Activated naive CD8-positive, alpha-beta T cell treated with anti-CD3 and anti-CD28 coated beads for 36 hours (primary cell): ENCODE measurements at places on chromosomes 16 and 17. TPM values are rescaled to one million over a fixed set of nuclear protein-coding genes. Genes with fewer than 3 reads are reported as not detected.

Gene CX3CL1
- not detected for total RNA-seq

GRCh38 chr16:29849505-29849904 lies 13.5 kb downstream of the CDIPT start:
- peaks cover 4% of the 10 kb centered on the region for H3K36me3 ChIP-seq
- no peak for DNase-seq
- peaks cover 4% of the 10 kb centered on the region for H3K4me1 ChIP-seq
- H3K4me3 ChIP-seq: no peak overlapping the region
- H3K27ac ChIP-seq: no peak overlapping the region
- no peaks in the 10 kb centered on the region for H3K27me3 ChIP-seq

GRCh38 chr17:60525328-60525684 lies 736 bp downstream of the APPBP2 start:
- DNase-seq: no peak
- no peaks in the 10 kb centered on the region for H3K27me3 ChIP-seq
- H3K4me1 ChIP-seq: peaks cover 26% of the 10 kb centered on the region

Gene NPIPA3
- total RNA-seq: not detected

DNA sequence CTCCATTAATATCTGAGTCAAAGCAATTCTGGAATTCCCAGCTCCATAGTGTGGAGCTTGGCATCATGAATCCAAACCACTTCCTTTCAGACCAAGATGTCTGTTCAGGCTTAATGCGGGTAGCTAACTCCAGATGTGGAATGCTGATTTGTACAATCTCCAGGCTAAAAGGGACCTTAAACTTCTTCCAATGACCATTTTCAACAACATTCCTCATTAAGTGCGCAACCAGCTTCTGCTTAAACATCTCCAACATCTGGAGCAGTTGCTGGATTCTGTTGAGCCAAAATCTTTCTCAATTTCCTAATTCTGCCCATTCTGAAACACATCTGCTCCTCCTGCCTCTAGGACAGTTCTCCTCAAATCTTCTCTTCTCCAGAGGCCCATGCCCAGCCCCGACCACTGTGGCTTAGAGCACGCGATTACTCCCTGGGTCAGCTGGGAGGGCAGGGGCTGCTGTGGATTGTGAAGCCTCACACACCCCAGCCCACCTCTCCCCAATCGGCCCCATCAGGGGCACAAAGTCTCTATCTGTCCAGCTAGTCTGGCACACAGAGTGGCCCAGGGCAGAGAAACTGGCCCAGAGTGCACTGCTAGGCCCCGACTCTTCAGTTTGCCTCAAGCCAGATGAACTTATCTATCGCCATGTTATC lies 36.2 kb downstream of the ASPA start:
- no peak overlapping the region for H3K4me3 ChIP-seq
- H3K27ac ChIP-seq: no peak overlapping the region
- no peak for DNase-seq
- H3K36me3 ChIP-seq: no peaks in the 10 kb centered on the region
- no peaks in the 10 kb centered on the region for H3K4me1 ChIP-seq
- H3K27me3 ChIP-seq: peaks cover 5% of the 10 kb centered on the region

DNA sequence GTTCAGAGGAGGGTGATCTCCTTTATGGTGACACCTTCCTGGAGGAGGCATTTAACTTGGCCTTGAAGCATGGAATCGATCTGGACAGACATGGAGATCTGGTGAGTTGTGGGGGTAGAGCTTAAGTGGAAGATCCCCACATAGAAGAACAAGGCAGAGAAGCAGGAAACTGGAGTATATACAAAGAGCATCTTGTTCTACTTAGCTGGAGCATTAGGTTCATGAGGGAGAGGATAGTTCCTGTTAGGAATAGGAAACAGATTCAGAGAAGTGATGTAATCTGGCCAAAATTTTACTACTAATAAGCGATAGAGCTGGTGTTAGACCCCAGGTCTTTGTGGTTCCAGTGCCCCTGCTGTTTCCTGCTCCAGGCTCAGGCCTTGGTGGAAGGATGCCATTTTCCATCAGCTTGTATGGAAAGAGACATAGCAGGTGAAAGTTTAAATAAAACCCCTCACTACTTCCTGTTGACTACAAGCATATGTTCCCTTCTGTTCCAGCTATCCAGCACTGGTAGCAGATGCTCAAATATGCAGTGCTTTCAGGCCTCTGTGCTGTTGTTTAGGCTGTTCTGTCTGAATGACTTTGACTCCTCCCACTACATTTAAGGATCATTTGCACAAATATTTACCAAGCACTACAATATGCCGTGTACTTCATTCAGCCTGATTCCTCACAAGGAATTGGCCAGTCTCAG lies 9.4 kb downstream of the RPAIN start:
- H3K27me3 ChIP-seq: no peaks in the 10 kb centered on the region
- peak overlapping the region; percentile 65 for H3K27ac ChIP-seq

Gene EVI2B
- 16.5 TPM for total RNA-seq

Gene ESRP2
- 1.2 TPM for total RNA-seq

DNA sequence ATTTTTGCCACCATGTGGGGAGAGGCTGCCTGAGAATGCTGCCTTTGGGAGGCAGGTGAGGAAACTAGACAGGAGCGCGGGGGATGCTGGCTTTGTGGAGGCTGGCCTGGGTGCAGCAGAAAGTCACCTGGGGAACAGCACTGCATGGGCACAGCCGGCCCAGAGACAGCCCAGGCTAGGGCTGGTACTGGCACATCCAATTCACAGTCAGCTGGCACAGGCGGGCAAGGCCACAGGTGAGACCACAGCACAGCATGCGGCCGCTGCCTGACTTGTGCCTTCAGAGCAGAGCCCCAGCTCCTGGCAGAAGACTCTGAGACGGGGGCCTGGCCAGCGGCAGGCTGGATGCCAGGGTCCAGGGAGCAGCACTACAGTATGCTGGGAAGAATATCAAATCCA lies 16.6 kb upstream of the PITPNM3 start:
- H3K36me3 ChIP-seq: peaks cover 17% of the 10 kb centered on the region
- H3K27ac ChIP-seq: no peak overlapping the region
- no peak overlapping the region for H3K4me3 ChIP-seq
- no peak for DNase-seq
- peaks cover 21% of the 10 kb centered on the region for H3K4me1 ChIP-seq
- H3K27me3 ChIP-seq: no peaks in the 10 kb centered on the region

Gene DYNLRB2
- not detected for total RNA-seq

DNA sequence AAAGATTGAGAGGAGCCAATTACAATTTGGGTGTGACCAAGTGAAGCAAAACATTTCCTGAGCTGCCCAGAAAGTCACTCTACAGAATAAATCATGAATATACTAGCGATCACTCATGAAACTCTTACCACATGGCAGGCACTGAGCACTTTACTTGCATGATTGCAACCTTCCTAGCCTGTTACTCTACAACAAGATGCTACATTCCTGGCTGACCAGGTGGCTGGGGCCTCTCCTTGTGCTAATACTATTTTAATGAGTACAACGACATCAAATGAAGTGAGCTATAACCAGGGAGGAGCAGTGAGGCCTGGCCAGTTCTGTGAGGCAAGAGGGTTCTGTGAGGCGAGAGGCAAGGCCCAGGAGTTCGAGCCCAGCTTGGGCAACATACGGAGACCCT lies 75.2 kb downstream of the CPPED1 start:
- no peak overlapping the region for H3K27ac ChIP-seq
- no peak for DNase-seq
- peaks cover 16% of the 10 kb centered on the region for H3K36me3 ChIP-seq
- no peaks in the 10 kb centered on the region for H3K27me3 ChIP-seq
- no peaks in the 10 kb centered on the region for H3K4me1 ChIP-seq
- no peak overlapping the region for H3K4me3 ChIP-seq

Gene PRSS21
- total RNA-seq: 13.1 TPM

- H3K4me3 ChIP-seq: no peak overlapping the region
- no peak overlapping the region for H3K27ac ChIP-seq
- H3K4me1 ChIP-seq: peaks cover 2% of the 10 kb centered on the region
- no peaks in the 10 kb centered on the region for H3K27me3 ChIP-seq
- no peak for DNase-seq
These were observed 9.7 kb upstream of the RSKR start for GRCh38 chr17:28623696-28624095.

DNA sequence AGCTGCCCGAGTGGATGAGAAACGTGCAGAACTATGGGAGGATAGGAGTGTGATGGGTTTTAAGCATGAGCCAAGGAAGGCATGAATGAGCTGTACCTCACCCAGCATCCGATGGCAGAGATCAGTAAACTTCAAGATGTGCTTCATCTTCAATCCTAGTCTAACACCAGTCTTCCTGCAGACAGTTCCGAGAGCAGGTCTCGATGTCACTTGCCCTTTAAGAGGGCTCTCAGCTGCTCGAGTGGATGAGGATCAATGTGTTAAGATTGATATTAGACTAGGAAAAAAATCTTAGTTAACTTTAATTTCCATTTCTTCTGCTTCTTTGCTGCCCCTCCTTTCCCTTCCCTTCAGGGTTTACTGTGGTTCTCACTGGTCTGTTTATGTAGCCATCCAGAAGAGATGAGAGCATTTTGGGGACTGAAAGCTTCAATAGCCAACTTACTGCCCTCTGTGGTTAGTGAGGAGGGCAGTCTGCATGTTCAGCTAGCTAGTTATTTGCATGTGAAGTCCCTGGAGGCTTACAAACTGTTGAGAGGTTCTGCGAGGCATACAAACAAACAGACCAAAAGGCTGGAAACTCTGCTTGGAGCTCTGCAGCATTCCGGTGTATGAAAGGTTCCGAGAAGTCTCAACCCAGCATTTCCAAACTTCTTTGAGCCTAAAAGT lies 15.3 kb downstream of the KLHL36 start:
- no peak for DNase-seq
- H3K4me1 ChIP-seq: peaks cover 17% of the 10 kb centered on the region
- no peaks in the 10 kb centered on the region for H3K27me3 ChIP-seq
- no peak overlapping the region for H3K27ac ChIP-seq
- H3K36me3 ChIP-seq: peaks cover 26% of the 10 kb centered on the region

DNA sequence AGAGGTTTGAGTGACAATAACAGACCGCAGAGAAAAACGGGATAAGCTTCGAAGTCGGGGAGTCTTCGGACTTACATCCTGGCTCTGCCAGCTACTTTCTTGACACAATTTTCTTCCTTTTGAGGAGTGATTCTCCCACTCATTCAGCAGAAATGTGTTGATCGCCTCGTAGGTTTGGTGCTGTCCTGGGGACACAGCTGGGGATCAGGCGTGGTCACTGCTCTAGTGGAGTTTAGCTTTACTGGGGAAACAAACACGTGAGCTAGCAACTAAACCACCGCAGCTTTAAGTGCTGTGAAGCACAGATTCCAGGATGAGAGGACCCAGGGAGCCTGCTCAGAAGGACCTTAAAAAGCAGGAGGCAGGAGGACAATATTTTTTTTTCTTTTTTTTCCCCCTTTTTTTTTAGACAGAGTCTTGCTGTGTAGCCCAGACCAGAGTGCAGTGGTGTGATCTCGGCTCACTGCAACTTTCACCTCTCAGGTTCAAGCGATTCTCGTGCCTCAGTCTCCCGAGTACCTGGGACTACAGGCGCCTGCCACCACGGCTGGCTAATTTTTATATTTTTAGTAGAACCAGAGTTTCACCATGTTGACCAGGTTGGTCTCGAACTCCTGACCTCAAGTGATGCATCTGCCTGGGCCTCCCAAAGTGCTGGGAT lies 858 bp downstream of the NUBP1 start:
- H3K4me1 ChIP-seq: peaks cover 32% of the 10 kb centered on the region
- no peak for DNase-seq

Gene DPEP3
- total RNA-seq: 0.29 TPM

- no peak for DNase-seq
- no peaks in the 10 kb centered on the region for H3K27me3 ChIP-seq
- H3K36me3 ChIP-seq: no peaks in the 10 kb centered on the region
- peaks cover 17% of the 10 kb centered on the region for H3K4me1 ChIP-seq
- H3K4me3 ChIP-seq: no peak overlapping the region
- no peak overlapping the region for H3K27ac ChIP-seq
These were observed 328 bp upstream of the DRC7 start for GRCh38 chr16:57694231-57694724.

DNA sequence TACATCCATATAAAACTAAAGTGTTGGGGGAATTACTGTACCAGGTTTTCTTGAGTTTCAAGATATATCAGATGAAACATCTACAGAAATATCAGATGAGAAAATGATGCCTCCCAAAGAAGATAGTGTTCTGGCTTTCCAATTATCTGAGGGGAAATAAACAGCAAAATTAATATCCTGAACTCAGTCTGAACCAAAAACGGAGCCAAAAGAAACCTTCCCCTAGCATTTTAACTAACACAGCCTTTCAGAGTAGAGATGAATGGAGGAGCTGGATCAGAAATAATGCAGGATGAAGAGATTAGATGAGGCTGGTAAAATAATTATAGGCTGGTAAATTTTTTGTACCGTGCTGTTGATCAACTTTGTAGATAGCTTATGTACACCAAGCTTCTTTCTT lies 16.2 kb downstream of the ERCC4 start:
- H3K27me3 ChIP-seq: no peaks in the 10 kb centered on the region
- DNase-seq: no peak
- H3K27ac ChIP-seq: no peak overlapping the region
- H3K4me3 ChIP-seq: no peak overlapping the region
- peaks cover 35% of the 10 kb centered on the region for H3K36me3 ChIP-seq

DNA sequence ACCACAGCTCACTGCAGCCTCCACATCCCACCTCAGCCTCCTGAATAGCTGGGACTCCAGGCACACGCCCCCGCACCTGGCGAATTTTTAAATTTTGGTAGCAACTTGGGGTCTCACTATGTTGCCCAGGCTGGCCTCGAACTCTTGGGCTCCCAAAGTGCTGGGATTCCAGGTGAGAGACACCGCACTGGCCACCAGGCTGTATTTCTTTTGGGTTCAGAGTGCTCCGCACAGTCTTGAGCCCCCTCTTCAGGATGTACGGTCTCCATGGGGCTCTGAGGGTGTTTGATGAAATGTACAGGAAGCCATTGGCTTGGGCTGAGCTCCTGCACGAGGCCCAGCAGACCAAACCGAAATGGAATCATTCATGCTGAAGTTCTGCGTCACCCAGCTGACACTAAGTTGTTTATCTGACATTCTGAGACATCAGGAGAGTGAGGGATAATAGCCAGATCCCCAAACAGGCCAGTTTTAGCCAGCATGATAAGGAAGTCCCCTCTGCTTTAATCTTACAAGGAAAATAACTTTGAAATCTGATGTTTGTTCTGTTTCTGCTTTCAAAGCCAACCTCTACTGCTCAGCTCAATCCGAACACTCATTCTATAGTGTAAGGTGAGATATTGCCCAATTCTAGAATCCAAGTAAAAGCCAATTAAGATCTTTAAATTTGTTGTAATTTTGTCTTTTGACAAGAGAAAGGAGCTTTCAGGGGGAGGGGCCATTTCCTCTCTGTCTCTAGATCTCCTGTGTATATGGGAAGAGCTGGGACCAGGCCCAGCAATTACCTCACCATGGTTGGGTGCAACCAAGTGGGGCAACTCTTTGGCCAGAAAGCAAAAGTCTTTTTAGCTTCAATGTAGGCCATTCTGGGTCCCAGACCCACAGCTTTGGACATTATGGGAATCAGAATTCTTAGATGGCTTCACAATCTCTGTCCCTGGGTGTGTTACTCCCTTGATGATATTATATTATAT lies 23.7 kb downstream of the GPR142 start:
- no peak for DNase-seq
- H3K27ac ChIP-seq: no peak overlapping the region
- H3K27me3 ChIP-seq: no peaks in the 10 kb centered on the region
- H3K36me3 ChIP-seq: no peaks in the 10 kb centered on the region
